ENCODE measurements at places on chromosomes 6 and 20.

GRCh38 chr6:55023230-55023629 lies 151.1 kb upstream of the HCRTR2 start:
- no peak for DNase-seq

DNA sequence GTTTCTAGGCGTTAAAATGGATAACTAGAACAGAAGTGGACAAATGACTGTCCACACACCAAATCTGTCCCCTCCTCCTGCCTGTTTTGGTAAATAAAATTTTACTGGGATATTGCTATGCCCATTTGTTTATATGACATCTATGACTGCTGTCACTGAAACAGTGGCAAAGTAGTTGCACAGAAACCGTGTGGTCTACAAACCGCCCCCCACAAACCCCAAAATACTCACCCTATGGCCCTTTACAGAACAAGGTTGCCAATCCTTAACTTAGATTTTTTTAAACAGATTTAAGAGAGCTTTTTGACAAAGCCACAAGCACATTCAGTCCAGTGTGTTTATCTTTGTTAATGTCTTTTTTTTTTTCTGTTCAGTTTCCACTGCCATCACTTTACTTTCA lies 137.8 kb downstream of the MTFR2 start:
- no peak for DNase-seq

DNA sequence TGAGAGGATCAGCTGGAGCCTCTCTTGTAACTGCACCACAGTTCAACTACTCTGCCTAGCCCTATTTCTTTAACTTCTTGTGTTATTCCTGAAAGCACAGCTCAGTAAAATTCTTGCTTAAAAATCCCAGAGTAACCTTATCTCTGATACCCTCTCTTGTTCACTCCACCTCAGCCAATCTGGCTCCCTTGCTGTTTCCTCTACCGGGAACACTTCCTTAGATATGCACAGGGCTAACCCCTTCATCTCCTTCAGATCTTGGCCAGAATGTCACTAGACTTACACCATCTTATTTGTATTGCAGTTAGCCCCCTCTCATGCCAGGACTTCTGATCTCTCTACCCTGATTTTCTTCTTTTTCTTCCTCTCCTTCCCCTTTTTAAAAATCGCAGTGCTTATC lies 2.6 kb upstream of the ZKSCAN3 start:
- no peak for DNase-seq

- peak; percentile 92 for DNase-seq
These were observed 63.2 kb downstream of the NOL4L start for GRCh38 chr20:32521780-32522525.

DNA sequence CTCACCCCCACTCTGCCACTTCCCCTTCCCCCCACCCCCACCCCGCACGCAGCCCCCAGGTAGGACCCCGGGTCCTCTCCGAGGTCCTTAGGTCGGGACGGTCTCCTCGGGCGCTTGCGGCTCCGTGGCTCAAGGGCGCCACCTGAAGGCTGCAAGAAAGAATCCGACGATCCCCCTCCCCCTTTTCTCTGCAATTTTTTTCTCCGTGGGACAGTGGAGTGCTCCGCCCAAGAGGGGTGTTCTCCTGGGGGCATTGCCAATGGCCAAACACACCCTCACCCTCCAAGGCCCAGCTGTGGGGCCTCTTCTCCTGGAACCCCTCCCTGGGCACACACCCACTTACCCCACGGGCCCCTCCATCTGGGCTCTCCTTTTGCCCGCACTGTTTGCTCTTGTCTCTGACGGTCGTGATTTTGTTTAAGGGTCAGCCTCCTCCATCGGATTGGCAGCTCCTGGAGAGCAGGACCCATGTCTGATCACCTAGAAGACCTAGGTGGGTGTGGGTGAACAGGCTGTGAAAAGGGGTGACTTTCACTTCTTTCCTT lies 1.1 kb upstream of the TMEM74B start:
- peak; percentile 59 for DNase-seq

DNA sequence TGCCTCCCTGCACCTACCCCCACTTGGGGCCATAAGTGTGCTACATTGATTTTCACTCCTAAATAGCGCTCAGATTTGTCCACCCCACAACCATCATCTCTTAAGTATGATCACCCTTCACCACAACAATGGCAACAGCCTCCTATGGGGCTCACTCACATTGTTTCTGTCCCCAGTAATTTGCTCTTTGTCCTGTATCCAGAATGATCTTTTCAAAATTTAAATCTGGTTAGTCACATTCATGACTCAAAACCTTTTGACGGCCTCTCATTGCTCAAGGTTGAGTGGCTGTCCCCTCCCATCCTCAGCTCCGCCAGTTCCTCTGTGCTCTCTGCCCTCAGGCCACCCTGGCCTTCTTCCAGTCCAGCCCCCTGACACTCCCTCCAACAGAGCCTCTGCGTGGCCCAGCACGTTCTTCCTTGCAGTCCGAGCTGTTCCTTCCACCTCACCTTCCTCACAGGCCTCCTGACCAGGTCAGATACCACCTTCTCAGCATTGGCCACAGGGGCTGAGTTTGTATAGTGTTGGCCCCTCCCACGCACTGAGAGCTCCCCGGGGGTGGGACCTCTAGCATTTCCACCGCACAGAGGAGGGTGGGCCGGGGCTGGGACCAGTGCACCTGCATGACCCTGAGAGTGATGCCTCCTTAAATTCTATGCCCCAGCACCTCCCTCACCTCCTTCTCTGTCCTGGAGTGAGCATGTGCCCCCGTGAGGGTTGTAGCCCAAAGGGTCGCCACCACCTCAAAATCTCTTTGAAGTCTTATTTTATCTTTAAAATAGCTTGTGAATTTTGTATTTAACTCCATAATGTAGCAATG lies 2.4 kb upstream of the PPP1R3G start:
- DNase-seq, result peak; percentile 80

DNA sequence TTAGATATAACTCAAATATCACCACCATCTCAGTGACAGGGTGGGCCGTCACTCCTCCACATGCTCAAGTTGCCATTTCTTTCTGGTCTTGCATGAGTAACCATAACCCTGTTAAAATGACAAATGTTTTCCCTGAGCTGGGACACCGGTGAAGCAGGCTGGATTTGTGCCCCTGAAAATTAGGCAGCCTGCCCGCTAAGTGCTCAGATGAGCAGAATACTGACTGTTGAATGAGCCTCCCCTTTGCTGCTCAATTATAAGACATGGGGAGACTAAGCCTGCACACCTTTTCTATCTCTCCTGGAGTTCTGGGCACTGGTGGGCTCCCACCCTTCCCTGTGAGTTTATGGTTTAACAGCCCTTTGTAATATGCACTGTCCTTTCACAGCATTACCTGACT lies 161.8 kb downstream of the SLC24A3 start:
- DNase-seq, result no peak

GRCh38 chr20:60817891-60818290 lies 434.2 kb upstream of the CDH4 start:
- DNase-seq, result no peak

GRCh38 chr6:23589811-23590210 lies 536.2 kb upstream of the NRSN1 start:
- no peak for DNase-seq

- DNase-seq, result no peak
These were observed 37.1 kb downstream of the QRSL1 start for GRCh38 chr6:106666282-106667021.

DNA sequence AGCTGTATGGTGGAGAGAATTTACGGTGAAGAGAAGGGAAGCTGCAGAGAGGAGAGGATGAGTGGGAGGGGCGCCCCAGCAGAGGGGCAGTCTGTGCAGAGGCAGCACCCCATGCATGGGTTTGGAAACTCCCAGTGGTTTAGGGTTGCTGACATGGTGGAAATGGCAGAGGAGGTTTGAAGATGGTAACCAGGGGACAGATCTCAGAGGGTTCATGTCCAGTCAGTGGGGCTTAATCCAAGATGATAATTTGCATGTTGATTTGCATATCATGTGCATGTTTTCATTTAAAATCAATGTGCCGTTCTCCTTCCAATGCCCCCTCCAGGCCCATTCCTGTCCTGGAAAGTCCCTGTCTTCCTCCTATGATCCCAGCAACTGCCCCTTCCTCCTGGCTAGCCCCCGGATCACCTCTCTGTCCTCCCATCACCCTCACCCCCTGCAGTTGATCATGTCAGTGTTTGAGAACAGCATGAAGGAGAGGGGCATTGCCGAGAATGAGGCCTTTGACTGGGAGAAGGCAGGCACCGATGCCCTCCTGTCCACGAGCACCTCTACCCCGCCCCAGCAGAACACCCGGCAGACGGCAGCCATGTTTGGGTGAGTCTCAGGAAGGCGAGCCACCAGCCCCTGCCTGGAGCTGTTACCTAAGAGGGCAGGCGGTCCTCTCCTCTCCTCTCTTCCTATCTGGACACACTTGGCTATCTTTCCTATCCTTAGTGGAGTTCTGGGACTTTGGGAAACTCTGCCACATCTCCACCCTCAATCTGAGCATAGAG lies 14.3 kb downstream of the TTBK1 start:
- DNase-seq, result no peak

DNA sequence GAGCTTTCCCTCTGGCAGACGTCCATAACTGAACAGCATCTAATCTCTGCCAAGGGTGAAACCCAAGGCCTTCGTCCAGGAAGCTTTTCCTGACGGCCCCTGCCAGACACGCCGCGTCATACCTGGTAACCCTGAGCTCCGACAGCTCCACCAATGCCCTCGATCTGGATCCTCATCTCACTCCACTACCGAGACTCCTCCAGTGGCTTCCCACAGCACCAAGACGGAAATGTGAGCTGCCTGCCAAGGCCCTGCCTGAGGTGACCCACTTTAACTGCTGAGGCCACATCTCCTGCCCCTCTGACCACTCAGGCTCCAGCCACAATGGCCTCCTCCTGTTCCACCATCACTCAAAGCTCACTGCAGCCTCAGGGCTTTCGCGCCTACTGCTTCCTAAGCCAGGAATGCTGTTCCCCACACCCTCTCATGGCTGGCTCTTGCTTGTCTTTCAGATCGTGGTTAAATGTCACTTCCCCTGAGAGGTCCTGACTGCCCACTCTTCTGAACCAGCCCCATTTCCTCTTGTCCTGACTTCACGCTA lies 143.2 kb downstream of the PREX1 start:
- DNase-seq, result no peak

- DNase-seq, result peak; percentile 51
These were observed 52.1 kb upstream of the BEND6 start for GRCh38 chr6:56902641-56903464.

DNA sequence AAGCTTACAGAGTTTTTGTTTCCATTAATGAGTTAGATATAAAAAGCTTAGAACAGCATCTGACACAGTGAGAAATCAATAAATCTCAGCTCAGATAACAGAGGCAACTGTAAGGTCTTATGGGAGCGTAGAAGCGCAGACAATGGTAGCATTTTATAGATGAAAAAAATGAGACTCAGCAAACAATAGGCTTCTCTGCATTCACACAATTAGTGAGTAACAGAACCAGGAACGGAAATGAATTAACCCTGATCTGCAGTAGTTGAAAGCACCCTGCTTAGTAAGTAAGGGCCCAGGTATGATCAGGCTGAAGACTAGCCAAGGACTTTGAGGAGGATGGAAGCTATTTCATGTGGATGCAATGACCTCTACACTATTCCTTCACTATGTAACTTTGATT lies 147.2 kb upstream of the EYA4 start:
- DNase-seq, result no peak

GRCh38 chr6:34022250-34022872 lies 123.5 kb downstream of the GRM4 start:
- no peak for DNase-seq

DNA sequence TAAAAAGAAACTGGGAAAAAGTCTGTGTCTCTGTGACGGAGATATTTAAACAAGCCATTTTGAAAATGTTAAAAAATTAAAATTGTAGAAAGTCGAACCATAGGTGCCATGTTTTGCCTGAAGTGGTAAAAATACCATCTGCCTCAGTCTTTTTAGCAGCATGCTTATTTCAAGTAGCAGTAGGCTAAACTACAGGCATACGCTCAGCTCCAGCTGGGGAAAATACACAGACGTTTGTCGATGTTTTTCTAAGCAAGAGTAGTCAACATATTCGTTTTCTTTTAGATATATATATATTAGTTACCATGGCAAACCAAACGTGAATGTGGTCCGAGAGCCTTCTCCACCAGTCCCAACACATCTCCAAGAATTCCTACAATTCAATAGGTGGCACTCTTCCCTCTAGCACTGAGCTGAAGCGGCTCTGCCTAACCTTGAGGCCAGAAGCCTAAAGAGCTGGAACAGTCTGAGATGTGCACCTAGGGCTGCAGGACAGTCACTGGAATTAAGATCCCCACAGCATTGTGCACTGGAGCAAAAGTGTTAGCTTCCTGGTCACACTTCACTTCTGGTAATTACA lies 70.2 kb upstream of the BEND3 start:
- no peak for DNase-seq

DNA sequence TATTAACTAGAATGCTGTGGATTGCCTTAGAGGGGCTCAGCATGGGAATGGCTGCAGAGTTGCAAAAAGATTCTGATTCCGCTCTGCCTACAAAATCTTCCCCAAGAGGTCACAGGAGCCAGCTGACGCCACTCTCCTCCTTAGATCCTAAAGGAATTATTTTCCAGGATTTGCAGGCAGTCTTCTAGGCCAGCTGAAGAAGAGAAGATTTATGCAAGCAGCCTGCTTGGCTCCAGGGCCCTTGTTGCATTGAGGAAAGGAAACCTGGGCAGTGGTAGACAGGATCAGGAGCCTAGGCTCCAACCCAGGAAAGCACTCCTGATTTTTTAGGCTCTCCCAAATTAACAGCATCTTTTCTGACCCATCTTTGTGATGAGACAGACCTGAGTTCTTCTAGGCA lies 245.8 kb downstream of the PKHD1 start:
- DNase-seq, result no peak

GRCh38 chr6:148193063-148193680 lies 149.5 kb upstream of the SASH1 start:
- no peak for DNase-seq

DNA sequence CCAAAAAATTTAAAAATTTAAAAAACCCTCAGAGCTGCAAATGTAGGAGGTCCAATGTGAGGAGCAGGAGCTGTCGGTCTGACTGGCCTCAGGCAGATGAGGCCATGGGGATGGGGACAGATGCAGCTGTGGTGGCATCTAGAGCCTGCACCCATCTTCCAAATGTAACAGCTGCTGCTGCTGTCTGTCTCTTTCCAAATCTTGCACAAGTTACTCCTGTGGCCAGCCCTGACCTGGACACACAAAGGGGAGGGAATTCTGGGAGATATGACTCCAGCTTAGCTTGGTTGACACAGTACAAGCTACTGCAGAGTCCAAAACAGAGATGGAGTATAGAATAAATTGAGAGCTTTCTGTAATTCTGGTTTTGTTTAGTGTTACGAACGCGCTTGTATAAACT lies 115.2 kb downstream of the PRND start:
- DNase-seq, result no peak

- DNase-seq, result no peak
These were observed 458.0 kb upstream of the SOX4 start for GRCh38 chr6:21135484-21136013.

GRCh38 chr20:59814840-59815340 lies 118.5 kb downstream of the SYCP2 start:
- DNase-seq, result no peak

- no peak for DNase-seq
These were observed 21.1 kb upstream of the CCM2L start for GRCh38 chr20:31989030-31989645.

- no peak for DNase-seq
These were observed 14.6 kb downstream of the SLC25A27 start for GRCh38 chr6:46667377-46667776.

Measured in GM03348 (cell line).